OCI-M1 (cell line): ENCODE measurements at places on chromosomes 11 and 22.
A peak's percentile ranks its signal among the peaks of the same experiment; 100 is the strongest.

DNA sequence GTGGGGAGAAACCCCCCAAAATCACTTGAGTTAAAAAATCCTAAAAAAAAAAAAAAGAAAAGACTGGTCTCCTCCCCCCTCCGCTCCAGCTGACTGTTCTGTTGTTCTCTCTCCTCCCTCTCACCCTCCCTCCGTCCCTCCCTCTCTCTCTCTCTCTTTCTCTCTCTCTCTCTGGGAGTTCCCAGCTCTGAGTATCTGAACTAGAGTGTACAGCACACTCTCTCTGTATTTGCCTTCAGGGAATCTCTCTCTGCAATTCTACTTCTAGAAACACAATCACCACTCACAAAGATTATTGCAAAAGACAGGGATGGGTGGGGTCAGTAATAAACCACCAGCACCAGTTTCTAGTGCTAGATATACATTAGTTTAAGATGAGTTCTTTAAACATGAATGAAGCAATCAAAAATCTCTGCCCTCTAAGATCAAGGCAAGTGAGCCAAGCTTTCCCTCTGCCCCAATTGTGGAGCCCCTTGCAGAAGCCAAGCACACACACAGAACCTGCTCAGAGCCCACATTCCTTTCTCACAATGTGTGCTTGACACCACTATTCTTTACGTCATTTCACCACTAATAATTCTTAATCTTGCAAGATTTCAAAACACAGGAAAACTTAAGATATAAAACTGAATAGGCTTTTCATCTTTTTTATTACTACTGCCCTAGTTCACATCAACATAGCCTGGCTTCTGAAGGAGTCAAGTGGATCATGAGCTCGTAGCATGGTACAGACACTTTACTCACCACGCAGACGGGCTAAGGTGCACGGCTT lies 133.5 kb downstream of the RBFOX2 start:
- DNase-seq, result peak; percentile 18

DNA sequence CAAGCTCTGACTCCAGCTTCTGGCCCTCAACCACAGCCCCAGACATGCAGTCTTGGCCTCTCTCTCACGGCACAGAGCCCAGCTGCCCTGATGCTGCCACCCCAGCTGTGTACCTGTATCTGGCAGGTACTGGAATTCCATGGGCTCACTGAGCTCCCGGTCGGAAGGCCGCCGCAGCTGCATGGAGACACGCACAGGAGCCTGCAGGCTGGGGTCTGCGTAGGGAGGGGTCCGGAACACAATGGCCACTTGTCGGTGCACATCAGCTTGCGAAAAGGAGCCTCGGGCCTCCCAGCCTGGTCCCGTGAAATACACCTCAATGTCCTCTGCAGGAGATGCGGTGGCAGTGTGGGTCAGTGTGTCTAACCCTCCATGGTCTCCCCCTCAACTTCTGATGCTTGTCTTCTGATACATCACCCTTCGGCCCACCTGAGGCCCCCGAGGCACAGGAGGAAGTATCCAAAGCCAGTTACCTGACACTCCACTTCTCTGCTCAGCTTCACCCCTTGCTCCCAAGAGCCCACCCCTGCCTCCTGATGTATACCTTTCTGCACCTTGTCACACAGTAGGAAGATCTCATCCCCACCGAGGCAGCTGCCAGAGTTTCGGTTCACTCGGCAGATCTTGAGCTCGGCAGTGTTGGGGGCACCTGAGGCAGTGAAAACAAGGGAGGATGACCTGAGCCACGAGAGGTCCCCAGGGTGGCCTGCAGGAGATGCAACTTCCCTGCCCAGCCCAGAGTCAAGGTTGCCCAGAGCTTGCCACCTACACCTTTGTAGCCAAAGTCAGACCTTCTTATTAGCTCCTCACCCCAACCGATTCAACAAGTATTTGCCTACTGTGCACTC lies 4.3 kb downstream of the RELA start:
- DNase-seq, result no peak

DNA sequence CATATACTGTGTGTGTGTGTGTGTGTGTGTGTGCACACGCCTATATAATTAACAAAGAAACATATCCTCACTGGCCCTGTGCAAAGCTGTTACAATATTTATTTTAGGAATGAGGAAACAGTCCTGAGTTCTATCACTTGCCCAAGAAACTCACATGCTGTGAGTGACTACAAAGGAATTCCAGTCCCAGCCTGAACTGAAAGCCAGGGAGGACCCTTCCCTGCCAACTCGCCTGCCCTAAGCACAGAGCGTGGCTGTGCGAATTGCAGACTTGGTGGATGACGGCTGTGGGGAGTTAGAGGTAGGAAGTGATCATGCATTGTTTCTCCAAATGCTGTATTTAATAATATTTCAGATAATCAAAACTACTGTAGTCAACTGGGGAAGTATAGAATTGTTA lies 26.4 kb upstream of the CD5 start:
- DNase-seq, result no peak

DNA sequence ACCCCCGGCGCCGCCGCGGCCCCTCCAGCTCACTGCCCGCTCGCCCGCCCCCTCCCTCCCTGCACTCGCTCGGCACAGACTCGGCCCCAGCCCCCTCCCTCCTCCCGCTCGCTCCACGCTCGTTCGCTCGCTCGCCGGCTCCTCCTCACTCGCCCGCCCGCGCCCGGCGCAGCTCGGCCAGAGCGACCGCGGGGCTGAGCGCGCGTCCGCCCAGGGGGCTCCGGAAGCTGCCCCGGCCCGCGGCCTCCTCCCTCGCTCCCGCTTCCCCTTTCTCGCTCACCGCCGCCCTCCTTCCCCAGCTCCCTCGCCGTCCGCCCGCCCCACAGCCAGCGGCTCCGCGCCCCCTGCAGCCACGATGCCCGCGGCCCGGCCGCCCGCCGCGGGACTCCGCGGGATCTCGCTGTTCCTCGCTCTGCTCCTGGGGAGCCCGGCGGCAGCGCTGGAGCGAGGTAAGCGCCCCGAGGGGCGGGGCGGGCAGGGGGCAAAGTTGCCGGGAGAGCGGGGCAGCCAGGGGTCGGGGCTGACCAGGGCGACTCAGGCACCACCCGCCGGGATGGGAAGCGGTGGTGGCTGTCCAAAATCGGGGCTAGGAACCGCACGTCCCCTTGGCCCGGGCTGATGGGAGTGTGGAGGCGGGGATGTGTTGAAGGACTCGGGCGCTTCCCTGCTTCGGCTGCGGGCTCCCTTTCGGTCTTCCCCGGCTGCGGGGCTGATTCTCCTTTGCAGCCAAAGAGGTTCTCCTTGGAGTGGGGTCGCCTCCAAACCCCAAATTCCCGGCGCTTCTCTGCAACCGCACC lies at the start of gene SEZ6L:
Gene SEZ6L (plus strand): TSS at position 148 of the 797 bp plus-strand sequence. CDS start 208 bp downstream, at position 356.
- no peak for DNase-seq

- DNase-seq, result no peak
Observed at GRCh38 chr22:26931471-26931870, 274.1 kb downstream of the MIAT start.

GRCh38 chr11:17686231-17686980 lies 33.0 kb upstream of the MYOD1 start:
- DNase-seq, result no peak

DNA sequence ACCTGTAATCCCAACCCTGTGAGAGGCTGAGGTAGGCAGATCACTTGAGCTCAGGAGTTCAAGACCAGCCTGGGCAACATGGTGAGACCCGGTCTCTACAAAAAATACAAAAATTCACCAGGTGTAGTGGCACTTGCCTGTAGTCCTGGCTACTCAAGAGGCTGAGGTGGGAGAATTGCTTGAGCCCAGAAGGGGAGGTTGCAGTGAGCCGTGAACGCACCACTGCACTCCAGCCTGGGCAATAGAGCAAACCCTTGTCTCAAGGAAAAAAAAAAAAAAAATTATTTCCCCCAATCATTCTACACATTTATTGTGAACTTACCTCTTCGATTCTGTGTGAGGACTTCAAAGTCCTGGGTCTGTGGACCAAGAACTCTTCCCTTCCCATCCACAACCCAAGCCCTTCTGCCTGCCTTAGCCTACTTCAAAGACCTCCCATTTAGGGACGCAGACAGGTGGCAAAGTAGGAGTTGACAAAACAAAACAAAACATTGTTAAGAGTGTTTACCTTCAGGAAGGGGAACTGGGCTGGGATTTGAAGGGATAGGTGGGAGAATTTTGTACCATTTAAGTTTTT lies 3.8 kb upstream of the WEE1 start:
- DNase-seq, result no peak

DNA sequence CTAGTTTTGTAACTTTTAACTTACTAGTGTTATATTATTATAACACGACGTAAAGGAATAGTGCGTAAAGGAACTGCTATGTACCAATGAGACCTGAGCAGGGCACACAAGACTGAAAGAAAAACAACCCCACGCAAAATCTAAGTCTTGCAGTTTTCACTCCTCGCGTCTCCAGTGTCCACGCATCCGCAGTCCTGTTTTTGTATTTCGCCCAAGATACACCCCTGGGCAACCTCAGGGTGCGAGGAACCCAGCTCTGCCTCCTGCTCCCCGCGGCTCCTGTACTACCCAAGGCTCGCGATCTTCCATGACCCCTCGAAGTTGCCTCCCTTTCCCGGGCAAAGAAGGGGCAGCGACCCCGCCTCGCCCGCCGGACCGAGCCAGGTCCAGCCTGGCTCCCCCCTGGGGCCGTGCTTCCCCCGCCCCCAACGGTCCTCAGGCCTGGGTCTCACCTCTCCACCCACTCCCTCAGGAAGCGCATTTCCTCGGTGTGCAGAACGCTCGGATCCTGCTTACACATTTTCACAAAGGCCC lies 393 bp downstream of the ST13 start:
- DNase-seq, result peak; percentile 70

DNA sequence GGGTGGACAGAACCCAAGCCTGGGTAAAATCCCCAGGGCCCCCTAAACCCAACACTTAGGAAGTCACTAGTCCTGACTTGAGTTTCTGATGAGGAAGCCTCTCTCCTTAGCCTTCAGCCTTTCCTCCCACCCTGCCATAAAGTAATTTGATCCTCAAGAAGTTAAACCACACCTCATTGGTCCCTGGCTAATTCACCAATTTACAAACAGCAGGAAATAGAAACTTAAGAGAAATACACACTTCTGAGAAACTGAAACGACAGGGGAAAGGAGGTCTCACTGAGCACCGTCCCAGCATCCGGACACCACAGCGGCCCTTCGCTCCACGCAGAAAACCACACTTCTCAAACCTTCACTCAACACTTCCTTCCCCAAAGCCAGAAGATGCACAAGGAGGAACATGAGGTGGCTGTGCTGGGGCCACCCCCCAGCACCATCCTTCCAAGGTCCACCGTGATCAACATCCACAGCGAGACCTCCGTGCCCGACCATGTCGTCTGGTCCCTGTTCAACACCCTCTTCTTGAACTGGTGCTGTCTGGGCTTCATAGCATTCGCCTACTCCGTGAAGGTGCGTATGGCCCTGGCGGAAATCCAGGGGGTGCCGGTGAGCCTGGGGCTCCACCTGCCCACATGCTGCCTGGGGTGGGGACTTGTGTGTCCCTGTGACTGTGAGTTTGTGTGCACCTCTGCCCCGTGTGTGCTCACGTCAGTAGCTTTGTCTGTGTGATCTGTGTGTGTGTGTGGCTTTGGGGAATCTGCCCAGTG lies at the start of gene IFITM1:
Gene IFITM1 (plus strand): TSS at position 254 of the 767 bp plus-strand sequence. CDS start 131 bp downstream, at position 385.
- peak; percentile 93 for DNase-seq

- DNase-seq, result no peak
Observed at GRCh38 chr22:20578192-20578591, 70.8 kb downstream of the MED15 start.

GRCh38 chr22:32341122-32341740 lies 16.4 kb upstream of the RFPL3 start:
- no peak for DNase-seq

DNA sequence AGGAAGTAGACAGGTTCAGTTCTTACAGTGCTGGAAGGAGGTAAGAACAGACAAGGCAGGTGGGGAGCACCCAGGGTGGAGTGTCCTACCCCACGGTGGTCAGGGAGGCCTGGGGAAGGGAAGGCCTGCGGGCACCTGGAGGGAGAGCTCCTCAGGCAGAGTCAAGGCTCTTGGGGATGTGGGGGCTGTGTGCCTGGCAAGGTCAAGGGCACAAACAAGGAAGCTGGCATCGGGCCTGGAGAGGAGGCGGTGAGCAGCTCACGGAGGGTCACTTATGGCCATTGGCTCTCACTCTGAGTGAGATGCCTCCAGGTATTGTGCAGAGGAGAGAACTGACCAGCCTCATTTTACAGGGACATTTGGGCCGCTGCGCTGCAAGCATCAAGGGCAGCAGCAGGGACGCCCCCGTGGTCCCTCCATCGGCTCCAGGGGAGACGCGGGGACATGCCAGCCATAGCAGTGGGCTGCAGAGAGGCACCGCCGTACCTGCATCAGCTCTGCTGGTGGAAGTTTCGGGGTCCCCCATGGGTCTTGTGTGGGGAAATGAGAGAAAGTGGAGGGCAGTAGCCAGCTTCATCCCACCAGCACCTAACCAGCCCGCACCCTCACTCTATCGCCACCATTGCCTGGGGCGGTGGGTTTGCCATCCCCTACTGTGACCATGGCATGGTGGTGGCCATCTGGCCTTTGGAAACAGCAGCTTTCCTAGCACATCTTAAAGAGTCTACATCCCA lies 37.5 kb upstream of the RTL6 start:
- no peak for DNase-seq

DNA sequence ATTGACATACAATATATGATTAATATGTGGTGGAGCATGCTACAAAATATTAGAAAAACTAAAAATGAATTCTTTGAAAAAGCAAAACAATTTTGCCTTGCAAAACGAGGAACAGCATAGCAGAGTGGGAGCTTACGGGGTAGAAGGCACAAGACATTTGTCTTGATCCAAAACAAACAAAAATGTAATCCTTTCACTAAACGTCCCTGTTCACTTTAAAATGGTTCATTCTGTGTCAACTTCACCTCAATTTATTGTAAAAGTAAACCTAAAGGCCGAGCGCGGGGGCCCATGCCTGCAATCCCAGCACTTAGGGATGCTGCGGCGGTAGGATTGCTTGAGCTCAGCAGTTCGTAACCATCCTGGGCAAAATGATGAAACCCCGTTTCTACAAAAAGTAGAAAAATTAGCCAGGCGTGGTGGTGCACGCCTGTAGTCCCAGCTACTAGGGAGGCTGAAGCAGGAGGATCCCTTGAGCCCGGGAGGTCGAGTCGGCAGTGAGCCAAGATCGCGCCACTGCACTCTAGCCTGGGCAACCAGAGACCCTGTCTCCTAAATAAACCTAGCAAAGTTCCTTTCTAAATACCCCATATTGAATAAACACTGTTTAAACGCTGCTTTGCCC lies 2.0 kb downstream of the PRDM10 start:
- no peak for DNase-seq

DNA sequence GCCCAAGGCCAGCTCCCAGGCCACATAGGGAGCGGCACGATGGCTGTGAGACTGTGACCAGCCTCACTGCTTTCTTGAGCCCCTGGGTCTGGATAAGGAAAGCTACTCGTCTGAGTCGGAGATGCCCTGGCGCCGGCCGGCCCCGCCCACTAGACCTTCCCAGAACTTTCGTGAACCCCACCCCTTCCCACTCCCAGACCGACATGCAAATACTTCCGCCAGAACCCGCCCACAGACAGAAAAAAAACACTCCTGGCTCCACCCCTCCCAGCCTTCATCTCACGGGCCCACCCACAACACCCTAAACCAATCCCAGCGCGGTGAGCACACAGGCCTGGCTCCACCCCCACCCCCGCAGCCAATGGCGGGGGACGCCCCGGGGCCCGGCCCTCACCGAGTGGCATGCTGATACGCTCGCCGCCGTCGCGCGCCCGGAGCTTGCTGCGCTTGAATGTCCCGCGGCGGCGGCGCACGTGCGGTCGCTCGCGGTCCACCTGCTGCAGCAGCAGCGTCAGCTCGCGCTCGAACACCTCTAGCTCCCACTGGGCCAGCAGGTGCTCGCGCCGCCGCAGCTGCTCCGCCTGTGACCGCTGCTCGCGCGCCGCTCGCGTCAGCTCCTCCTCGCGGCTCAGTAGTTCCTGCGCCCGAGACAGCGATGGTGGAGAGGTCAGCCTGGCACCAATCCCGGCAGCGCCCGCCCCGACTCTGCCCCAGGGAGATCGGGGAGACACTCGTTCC lies 7.0 kb downstream of the MAP3K11 start:
- DNase-seq, result no peak

- peak; percentile 32 for DNase-seq
Observed at GRCh38 chr22:38953577-38954413, 3.6 kb upstream of the APOBEC3A start.
